Activated T-helper 9 cell treated with anti-CD3 and anti-CD28 coated beads, Interleukin-2, amount 50 U/mL, for 16 hours (primary cell): ENCODE measurements at places on chromosomes 16 and 17.

DNA sequence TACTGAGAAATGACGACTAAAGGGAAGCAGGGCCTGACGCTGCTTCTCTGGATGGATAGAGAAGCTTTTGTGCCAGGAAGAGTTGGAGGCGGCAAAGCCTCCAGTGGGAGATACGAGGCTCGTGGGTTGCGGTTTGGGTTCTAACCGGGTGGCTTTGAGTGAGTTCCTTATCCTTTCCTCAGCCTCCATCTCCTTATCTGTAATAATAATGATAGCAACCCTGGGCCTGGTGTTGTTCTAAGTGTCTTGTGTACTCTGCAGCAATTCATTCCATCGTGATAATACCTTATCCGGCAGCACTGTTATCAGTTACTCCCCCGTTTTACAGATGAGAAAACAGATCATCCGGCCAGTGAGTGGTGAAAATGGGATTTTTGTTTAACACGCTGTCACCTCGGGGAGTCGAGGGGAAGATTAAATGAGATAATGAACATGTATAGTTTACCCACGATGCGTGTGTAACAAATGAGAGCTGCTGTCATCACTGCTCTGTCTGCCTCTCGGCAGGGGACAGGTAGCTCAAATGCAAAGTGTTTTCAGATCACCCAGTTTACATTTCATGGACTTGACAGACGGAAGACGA, 52.0 kb upstream of the LHX1 start:
- no peak for DNase-seq

DNA sequence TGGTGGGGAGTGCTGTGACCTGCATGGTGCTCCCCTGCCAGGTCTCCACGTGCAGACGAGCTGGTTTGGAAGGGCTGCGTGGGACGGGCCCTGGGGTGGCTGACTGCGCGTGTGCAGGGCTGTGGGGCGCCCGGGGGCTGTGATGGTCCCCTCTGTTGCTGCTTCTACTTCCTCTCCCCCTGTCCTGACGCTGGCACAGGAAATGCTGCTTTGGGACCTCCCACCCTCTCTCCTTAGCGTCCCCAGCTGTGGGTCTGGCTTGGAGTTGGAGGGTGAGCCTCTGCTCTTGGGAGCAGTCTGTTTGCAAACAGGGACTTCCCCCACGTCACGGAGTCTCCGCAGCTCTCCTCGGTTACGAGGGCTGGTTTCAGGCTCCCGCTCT, 35.2 kb downstream of the TSC2 start:
- DNase-seq, result no peak

DNA sequence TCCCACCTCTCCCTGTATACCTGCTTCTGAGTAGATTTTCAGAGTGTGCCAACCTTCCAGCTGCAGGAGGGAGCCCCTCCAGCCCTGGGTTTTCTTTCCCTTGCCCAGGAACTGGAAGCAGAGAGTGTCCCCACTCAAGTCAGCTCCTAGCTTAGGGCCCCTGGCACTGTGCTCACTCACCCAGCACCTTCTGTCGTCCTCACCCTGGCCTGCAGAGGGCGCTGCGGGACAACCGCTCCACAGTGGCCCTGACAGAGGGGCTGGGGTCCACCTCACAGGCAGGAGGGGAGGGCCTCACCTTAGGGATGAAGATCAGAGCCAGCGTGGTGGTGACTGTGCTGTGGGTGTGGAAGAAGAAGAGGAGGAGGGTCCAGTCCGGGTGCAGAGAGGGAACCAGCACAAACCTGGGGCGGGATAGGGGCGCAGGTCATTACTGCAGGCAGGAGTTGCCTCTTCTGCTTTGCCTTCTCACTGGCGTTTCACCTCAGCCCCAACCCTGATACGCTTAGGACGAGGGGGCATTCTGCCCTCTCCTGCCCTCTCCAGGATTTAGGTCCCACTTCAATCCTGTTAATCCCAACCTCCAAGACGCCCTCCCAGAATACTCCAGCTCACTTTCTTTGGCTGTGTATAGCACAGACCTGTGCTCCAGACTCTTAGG, 10.0 kb downstream of the GPR179 start:
- peak; percentile 21 for DNase-seq

- no peak for DNase-seq
Measured at GRCh38 chr17:285751-286422, 66.7 kb downstream of the RPH3AL start.

GRCh38 chr17:72705905-72706395, 386.5 kb downstream of the SLC39A11 start:
- no peak for DNase-seq

DNA sequence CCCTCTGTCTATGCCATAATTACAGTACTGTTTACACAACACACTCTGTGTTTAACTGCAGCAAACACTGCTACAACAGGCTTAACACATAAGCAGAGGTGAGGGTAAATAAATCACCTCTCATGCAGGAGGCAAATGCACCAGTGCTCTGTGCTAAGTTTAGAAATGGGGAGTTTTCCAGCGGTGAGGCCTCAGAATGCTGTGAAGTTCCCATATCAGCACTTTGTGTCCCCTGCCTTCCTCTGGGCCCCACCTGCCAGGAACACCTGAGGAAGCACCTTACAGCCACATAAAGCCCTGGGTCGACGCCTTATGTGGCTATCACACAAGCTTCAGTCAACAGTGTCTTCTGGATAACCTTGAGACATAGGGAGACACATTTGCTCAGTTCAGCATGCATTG, 304.5 kb downstream of the HAPSTR1 start:
- no peak for DNase-seq

DNA sequence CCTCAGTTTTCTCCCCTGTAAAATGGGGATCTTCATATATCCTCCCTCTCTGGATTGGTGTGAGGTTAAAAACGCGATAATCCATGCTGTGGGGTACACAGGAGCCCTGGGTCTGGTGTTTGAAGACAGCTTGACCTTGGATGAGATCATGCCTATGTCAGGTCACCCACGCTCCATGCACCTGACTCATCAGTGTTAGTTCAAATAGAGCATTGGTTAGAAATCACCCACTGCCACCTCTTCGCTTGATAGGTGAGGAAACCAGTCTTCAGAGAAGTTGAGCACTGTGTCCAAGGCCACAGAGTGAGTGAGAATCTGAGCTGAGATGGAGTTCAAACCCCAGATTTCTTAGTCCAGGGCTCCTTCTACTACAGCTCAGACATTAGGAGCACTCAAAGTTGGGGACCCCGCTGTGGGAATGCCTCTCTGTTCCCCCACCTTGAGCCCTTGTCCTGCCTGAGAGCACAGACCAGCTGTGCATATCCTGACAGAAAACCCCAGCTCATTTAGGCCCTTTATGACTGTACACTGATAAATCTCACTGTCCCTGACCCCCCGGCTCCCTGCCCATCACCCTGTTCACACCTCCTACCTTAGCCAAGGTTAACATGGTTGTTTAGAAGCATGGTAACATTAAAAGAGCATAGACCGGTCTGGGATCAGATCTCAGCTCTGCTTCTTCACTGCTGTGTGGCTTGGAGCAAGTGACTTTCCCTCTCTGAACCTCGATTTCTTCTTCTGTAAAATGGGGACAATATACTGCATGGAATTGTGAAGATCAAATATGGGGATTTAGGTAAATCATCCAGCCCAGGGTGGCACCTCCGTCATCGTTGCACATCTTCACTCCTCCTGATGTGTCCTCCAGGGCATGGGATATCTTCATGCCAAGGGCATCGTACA, 22.4 kb upstream of the LGALS9 start:
- no peak for DNase-seq

DNA sequence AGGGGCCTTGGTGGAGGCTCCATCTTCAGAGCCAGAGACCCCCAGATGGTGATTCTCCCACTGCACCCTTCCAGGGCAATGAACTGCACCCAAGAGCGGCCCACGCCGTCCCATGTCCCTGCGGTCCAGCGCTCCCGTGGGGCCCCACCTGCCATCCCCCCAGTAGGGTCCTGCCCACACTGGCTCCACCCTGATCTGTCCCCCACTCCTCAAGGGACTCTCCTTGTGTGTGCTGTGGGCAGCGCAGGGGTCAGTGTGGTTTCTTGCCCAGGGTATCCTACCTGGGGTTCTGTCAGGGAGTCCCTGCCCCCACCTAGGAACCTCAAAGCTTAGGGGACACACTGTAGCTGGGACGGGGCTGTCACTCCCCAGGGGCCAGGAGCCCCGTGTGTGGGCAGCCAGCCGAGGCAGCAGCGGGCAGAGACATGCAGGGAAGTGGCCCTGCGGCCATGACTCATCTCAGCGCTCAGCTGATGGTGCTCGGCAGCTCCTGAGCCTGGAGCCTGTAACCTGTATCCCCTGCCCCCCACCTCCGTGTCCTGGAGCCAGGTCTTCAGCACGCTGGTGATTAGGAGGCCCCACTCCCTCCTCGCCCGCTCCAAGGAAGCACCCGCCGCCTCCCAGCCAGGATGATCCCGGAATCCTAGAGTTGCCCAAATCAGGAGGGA, 35.7 kb upstream of the SSTR5 start:
- DNase-seq, result no peak

- no peak for DNase-seq
Measured at GRCh38 chr17:80759377-80759673, 214.7 kb downstream of the RPTOR start.

DNA sequence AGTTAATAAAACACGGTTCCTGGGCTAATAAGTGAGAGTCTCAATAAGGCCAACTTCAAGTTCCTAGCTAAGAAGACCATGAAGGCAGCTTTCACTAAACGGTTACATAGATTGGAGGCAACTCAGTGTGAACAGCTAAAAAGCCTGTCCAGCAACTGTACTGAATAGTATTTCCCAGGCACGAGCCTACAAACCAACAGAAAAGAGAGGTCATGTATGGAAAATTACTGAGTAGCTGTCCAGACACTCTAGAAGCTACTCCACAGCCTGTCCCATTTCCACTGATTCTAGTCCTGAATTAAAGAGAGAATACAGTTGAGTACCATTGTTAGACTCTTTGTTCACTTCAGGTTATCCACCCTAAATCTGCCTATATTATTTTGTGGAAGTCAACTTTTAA, 36.5 kb upstream of the C17orf78 start:
- DNase-seq, result no peak

DNA sequence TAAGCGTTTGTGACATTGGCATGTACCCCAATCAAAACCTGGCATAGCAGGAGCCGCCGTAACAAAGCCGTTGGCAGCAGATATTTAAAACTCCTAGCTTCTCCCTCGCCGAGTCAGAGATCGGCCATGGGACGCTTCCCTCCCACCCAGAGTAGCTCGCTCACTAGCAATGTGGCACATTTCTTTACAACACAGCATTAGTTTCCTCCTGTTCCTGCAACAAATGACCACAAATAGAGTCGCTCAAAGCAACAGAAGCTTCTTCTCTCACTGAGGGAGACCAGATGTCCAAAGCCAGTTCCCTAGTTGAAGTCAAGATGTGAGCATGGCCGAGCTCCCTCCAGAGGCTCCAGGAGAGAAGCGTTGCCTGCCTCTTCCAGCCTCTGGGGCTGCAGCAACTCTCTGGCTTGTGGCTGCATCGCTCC, 106.7 kb downstream of the RBFOX3 start:
- no peak for DNase-seq

- no peak for DNase-seq
Measured at GRCh38 chr16:57938936-57939871, 31.7 kb downstream of the CNGB1 start.

- DNase-seq, result no peak
Measured at GRCh38 chr16:78289844-78290277, 190.4 kb downstream of the WWOX start.

DNA sequence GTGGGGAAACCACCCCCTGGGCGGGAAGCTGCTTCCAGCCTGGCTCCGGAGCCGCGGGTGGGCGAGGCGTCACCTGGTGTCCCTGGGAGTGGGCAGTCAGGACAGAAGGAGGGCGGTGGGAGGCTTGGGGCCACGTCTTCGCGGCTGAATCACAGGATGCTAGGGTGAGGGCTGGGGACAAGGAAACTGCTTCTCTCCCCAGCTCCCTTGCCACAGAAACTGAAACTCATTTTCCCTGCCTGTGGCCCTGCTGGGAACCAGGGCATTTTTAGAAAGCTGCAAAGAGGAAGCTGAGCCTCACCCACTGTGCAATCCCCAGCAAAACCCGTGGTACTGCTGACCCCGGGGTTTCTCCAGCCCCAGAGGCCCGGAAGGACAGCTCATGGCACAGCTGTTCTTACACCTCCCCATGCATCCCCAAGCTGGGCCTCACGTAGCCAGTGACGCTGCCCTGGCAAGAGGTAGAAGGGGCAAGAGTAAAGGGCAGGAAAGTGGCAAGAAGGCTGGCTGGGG, 8.2 kb downstream of the RHBDF2 start:
- peak; percentile 21 for DNase-seq

GRCh38 chr17:29766796-29767327, 144.2 kb upstream of the CORO6 start:
- DNase-seq, result no peak

- no peak for DNase-seq
Measured at GRCh38 chr17:8144401-8145231, 7.6 kb downstream of the PER1 start.

- no peak for DNase-seq
Measured at GRCh38 chr17:56047331-56047730, 105.9 kb upstream of the ANKFN1 start.

DNA sequence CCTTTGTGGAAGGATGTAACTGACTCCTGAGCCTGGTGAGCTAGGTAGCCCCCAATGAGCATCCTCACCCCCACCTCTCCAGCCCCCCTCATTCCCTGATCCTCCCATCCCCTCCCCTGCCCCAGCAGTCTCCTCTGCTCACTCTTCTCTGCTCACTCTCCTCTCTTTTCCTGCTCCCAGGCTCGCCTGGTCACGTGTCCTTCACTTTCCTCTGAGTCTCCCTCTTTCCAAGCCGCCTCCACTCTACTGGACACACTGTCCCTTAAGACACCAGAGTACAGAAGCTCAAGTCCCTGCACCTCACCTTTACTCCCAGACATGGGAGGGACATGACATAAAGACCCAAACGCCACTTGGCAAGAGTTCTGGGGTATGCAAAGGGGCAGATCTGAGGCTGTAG, 76.3 kb upstream of the RBL2 start:
- no peak for DNase-seq

DNA sequence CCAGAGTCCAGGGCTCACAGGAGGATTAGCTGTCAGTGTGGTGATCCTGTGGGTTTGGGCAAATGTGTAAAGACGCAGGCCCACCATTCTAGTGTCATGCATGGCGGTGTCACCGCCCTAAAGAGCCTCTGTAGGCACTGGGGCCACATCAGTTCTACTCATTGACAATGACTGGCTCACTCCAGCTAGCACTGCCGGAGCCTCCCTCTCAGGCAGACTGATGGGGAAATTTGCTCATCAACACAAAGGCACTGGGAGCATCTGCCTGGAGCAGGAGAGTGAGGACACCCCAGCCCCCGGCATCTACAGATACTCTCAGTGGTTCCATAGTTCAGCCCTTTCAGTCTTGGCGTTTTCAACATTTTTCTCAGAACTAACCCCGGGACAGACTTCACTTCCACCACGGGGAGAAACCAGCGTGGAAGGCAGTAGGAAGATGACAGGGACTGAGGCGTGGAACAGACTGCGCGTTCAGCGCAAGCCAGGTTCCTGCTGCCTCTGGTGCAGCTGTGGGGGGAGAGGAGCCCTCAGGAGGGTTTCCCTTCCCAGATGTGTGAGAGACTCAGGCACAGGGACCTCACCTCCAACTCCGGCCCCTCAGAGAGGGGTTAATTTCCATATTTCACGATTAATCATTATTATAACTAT, 256.6 kb downstream of the RBFOX3 start:
- no peak for DNase-seq

GRCh38 chr17:55347341-55347740, 74.3 kb downstream of the MMD start:
- DNase-seq, result no peak

GRCh38 chr17:6506679-6507231, 49.6 kb downstream of the PITPNM3 start:
- no peak for DNase-seq

- no peak for DNase-seq
Measured at GRCh38 chr17:6681671-6682070, 30.1 kb downstream of the C17orf100 start.

GRCh38 chr17:77666462-77666861, 292.0 kb upstream of the TNRC6C start:
- DNase-seq, result no peak
